Activated naive CD4-positive, alpha-beta T cell treated with anti-CD3 and anti-CD28 coated beads, Interleukin-2, amount 10 ng/mL, durations not matched to agents 7 days and 5 days (primary cell): ENCODE measurements at places on chromosomes 3 and 15.

DNA sequence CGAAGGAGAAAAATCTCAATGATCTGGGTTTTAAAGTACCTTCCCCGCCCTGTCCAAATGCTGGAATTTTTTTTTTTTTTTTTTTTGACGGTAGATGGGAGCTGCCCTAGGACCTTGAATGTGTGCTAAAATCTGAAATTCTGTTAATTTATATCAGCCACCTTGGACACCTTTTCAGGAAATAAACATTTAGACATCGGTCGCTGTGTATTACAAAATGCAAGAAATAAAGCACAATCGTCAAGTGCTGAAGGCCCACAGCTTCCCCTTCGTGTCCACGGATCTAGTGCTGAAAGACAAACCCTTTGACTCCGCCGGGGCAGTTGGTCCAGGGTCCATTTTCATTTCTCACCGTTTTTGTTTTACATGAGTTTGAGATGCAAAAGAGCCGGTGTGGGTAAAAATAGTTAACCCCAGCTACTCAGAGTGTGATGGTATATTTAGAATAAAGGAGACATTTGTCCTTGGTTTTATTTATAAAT, 90.2 kb upstream of the CHD2 start:
- peak; percentile 57 for DNase-seq

GRCh38 chr15:25611603-25612002, 172.8 kb upstream of the UBE3A start:
- no peak for DNase-seq

- DNase-seq = no peak
Observed at GRCh38 chr3:183122257-183122932, 23.1 kb upstream of the MCCC1 start.

- DNase-seq = no peak
Observed at GRCh38 chr15:101070502-101071273, 151.5 kb downstream of the LRRK1 start.

DNA sequence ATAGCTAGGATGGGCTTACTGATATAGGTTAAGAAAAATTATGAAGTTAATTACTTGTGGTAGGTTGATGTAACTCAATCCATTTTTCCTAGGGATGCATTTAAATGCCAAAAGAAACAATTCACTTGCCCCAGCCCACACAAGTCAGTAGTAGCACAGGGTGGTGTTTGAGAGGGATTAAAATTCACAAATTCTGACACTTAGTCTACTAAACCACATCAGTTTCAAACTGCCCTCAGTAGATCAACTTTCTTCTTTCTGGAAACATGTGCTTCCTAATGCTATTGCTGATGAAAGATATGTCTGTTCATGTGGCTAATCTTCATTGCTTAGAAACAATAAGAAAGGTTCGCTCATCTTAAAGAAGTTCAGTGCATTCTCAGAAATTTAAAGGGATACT, 160.6 kb downstream of the EPHA3 start:
- no peak for DNase-seq
